ENCODE measurements at places on chromosomes 6 and 20.
A peak's percentile ranks its signal among the peaks of the same experiment; 100 is the strongest.

GRCh38 chr6:128519931-128520435 is 416 bp downstream of the PTPRK start:
- DNase-seq = peak; percentile 7

- no peak for DNase-seq
Observed at GRCh38 chr6:144894240-144894639, 609.1 kb downstream of the UTRN start.

DNA sequence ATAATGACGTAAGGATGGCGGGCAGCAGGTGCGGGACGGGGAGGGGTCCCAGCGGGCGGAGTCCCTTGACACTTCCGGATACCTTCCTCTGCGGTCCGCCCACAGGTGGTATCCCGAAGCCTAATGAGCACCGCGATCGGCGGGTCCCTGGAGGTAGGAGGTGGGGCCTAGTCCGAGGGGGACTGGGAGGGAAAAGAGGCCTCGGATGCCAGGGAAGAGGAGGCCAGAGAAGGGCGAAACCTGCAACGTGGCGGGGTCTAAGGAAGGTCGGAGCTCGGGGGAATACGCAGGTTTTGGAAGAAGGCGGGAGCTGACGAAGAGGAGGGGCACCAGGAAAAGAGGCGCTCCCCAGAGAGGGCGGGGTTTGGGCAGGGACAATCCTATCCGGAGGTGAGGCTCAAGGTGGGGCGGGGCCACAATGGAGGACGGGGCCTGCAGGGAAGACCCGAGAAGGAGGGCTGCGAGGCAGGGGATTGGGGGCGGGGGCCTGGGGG is 3.7 kb downstream of the PRSS16 start:
- DNase-seq = no peak

- DNase-seq = peak; percentile 76
Observed at GRCh38 chr20:19465536-19465935, 253.1 kb downstream of the SLC24A3 start.

GRCh38 chr6:159766906-159767305 is 5.1 kb downstream of the ACAT2 start:
- DNase-seq = peak; percentile 42

DNA sequence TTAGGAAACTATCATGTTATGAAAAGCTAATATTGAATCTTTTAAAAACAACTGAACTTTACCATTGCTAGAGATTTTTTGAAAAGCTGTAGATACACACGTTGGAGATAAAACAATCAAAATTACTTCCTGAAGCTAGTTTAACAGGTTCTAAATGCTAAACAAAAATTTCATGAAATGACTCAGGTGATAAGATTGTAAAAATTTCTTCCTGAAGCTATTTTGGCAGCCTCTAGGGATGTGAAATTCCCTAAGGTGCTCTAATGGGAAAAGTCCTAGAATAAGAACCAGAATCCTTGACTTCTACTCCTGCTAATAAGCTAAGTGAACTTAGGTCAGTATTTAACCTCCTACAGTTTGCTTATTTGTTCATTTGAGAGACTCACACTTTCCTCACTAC is 8.5 kb downstream of the GCM2 start:
- DNase-seq = no peak

DNA sequence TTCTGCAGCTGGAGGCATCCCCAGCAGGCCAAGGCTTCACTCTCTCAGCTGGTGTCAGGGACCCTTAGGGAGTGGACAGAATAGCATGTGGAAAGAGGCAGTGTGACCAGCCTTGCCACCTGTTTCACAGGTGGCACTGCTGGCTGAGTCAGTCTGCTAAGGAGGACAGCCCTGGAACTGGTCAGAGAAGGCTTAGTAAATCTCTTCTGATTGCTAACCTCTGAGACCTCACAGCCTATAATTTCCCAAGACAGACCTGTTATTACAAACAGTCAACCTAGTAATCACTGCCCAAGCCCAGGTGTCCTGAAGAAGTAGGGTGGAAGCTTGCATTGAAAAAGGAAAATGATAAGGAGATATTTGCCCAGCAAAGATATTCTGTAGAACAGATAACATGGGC is 26.4 kb upstream of the PAQR8 start:
- DNase-seq = no peak

DNA sequence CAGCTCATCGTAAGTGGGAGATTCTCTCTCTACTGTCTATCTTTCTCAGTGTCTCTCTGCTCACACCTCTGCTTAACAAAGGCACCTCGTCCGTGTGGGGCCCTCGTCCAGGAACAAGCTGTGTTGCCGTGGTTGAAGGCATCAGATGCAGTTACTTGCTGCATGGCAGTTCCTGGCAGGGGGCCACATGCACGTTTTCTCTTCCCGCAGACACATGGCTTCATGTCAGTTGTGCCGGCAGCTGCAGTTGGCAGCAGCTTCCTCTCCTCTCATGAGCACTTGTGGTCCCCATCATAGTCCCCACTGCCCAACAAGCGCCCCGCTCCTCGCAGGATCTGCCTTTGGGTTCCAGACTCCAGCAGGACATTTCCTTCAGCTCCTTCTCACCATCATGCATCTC is 7.1 kb upstream of the AFDN start:
- no peak for DNase-seq

- no peak for DNase-seq
Observed at GRCh38 chr6:163565140-163565539, 150.6 kb downstream of the QKI start.

- DNase-seq = no peak
Observed at GRCh38 chr6:156563714-156564113, 213.5 kb upstream of the ARID1B start.

- no peak for DNase-seq
Observed at GRCh38 chr6:103797738-103798137, 1062.0 kb downstream of the HACE1 start.

- DNase-seq = peak; percentile 35
Observed at GRCh38 chr20:8372824-8373380, 240.8 kb downstream of the PLCB1 start.

GRCh38 chr20:23396950-23397627 is 24.2 kb downstream of the NAPB start:
- DNase-seq = no peak

GRCh38 chr20:48724382-48724781 is 103.4 kb downstream of the PREX1 start:
- DNase-seq = no peak

DNA sequence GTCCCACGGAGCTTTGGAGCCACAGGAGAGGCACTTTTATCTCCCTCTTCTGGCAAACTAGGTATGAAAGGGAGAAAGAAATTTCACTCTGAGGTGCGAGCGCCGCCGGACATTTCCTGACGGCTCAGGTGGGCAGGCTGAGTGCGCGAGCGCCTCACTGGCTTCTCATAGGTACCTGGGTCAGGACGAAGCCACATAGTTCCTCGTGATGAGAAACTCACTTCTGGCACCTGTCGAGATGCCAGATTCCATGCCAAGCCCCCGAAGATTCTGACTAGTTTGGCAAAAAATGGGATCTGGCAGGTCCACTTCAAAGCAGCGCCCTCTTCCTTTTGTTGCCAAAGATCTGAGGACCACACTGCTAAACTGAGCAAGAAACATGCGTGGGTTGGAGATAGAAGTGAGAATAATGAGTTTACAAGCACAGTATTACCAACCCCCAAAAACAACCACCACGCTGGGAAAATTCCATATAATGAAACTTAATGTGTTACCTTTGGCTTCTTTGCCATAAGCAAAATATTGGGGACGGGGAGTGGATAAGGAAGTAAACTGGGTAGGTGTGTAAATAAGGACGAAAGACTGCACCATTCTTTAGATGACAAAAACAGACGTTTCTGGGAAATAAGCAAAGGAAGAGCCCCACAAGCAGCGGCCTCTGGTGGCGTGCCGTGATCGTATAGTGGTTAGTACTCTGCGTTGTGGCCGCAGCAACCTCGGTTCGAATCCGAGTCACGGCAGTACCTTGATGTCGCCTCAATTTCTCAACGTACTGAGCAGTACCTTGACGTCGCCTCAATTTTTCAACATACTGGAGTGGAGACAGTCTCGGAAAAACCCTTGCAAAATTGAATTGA is 89.8 kb upstream of the PRSS16 start:
- peak; percentile 79 for DNase-seq

DNA sequence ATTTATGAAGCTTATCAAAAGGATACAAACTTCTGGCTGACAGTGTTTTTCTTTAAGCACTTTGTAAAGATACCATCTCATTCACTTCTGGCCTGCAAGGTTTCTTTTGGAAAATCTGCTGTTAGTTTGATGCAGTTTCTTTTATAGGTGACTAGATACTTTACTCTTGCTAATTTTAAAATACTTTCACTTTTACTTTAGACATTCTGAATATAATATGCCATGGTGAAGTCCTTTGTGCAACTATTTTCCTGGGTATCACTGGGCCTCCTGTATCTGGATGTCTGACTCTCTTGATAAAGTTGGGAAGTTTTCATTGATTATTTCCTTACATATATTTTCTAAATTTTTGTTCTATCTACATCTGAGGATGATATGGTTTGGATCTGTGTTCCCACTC is 29.0 kb upstream of the ZNF337 start:
- no peak for DNase-seq

DNA sequence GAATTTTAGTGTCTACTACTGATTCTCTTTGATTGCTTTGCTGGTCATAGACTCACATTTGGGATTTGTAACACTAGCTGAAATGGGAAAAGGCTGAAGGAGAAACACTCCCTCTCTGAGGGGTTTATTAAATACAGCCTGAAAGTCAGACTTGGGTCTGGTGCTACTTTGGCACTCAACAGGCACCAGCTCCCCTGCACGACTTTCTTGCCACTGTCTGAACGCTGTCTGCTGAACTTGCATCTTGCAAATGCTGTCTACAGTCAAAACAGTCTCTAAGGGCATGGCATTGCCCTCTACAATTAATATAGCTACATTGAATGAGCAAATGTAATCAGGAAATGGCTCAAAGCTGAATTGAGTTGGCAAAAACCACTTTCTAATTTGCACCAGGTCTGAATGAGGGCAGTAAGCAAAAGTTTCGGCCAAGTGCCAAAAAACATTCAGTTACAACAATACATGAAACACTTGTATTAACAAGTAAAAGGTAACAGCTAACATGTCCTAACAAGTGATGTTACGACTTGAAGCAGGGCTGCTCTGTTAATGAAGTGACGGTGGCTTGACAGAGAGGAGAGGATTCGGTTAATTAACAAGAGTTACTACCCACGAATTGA is 119.5 kb downstream of the FOXC1 start:
- no peak for DNase-seq

DNA sequence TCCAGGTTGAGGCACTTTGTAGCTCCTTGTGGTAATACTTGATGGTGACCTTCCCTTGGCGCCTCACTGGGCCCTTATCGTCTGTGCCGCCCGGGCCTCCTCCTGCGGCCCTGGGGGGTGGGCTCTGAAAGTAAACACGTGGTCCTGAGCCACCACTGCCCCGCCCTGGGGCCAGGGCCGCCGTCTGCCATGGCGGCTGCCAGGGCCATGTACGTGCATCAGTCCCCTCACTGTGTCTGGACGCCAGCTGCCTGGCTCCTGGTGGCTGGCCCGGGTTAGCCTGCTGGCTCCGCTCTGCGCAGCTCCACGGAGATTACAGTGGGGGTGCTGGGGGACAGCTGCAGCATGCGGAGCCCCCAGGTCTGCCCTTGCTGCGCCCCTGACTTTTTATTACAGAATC is 81.8 kb upstream of the CENPW start:
- no peak for DNase-seq

DNA sequence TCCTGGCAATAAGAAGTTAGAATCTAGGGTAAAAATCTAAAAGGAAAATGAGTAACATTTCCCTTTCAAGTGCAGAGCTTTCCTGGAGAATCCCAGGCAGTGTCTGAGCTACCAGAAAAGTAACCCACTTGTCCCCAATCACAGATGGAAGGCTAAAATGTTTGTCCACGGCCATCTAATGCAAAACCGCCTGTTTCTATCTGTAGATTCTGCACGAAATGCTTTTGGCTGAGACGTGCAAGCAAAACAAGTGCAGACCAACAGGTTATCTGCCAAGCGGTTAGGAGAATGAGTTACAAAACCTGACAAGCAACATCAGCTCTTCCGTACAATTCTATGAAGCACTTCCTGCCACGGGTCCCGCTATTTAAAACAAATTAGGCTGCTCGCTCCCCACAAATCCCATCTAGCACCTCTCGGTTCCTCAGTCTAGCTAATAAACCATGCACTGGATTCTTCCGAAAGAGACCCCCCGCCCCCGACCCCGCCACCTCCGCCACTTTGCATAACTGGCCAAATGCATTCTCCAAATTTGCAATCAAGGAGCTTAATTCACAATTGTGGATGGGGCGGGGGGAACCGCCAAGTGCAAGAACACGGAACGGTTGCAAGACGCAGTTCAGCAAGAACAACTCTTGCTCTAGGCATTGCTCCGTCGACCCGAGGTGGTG is 1.4 kb downstream of the ELOVL5 start:
- peak; percentile 38 for DNase-seq

GRCh38 chr20:53162251-53162835 is 190.2 kb downstream of the TSHZ2 start:
- DNase-seq = no peak

- no peak for DNase-seq
Observed at GRCh38 chr6:31607317-31607716, 7.7 kb upstream of the AIF1 start.

- DNase-seq = no peak
Observed at GRCh38 chr20:4812641-4813075, 90.9 kb downstream of the PRND start.

DNA sequence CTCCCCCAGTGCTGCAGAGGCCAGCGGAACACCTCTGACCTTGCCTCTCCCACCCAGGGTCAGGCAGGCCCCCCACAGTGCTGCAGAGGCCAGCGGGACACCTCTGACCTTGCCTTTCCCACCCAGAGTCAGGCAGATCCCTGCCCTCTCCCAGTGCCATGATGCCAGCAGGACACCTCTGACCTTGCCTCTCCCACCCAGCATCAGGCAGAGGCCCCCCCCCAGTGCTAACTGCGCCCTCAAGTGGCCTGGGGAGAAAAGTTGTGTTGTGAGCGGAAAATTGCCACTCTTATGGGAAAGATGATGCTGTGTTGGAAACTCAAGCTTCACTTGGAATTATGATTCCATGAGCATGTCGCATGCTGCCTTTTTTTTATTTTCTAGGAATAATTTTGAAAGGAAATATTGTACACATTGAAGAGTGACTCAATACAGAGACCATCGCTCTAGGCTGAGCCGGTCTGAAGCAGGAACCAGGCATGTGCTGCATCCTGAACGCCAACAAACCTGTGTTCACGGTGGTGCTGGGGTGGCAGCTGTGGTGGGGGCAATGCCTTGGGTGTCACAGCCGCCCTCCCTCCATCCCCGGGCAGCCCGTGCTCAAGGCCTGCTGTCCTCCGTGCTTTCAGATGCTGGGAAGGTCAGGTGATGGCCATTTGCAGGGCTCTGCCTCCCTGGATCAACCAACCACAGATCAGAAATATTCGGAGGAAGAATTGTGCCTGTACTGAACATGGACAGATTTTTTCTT is 98.6 kb downstream of the CDH4 start:
- DNase-seq = no peak

- no peak for DNase-seq
Observed at GRCh38 chr6:128492386-128492785, 28.0 kb downstream of the PTPRK start.

- no peak for DNase-seq
Observed at GRCh38 chr6:135693811-135694370, 157.6 kb upstream of the PDE7B start.

DNA sequence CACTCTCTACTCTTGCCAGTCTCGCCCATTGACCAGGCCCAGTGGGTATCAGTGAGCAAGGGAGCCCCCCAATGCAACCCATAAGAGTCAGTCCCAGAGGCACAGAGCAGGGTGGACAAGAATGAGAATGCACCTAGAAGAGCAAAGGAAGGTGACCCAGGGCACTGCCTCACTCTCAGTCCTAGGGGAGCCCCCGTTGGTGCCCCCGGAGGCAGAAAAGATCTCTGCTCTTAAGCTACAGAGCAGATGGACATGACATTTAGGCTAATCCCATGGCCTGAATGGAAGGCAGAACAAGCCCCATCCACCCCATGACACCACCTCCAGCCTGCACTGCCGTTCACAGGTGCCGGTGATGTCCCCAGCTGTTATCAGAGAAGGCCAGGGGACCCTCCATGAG is 50.7 kb upstream of the PLEKHG1 start:
- DNase-seq = no peak
